Stimulated activated CD8-positive, alpha-beta memory T cell treated with anti-CD3 and anti-CD28 coated beads, Interleukin-12 subunit alpha, Interleukin-12 subunit beta, amount 100 ng/mL, for 1 hour (primary cell): ENCODE measurements at places on chromosomes 2 and 18.

DNA sequence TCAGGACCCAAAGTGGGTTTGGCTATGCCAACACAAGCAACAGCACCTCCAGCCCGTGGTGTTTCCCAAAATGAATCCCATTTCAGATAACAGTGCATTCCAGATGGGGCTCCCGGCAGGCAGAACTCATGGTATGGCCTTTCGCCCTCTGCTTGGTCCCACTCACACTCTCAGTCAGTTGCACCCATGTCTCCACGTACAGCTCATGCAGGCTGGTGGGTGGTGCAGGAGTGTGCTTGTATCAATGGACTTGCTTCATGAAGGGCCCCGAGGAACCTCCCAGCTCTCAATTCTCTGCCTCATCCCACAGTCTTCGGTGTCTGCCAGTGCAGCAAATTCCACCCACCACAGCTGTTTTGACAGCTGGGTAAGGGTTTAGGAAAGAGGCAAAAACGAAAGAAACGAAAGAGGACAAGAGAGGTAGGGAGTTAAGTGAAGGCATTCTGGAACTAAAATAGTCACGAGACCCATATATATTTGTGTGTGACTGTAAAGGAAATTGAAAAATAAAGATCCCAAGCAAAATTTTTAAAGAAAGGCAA is 278.1 kb downstream of the DCDC2C start:
- no peak for DNase-seq

GRCh38 chr18:75070625-75071483 is 138.1 kb downstream of the PTGR3 start:
- DNase-seq = peak; percentile 51

GRCh38 chr2:9641641-9642040 is 10.8 kb upstream of the YWHAQ start:
- no peak for DNase-seq

DNA sequence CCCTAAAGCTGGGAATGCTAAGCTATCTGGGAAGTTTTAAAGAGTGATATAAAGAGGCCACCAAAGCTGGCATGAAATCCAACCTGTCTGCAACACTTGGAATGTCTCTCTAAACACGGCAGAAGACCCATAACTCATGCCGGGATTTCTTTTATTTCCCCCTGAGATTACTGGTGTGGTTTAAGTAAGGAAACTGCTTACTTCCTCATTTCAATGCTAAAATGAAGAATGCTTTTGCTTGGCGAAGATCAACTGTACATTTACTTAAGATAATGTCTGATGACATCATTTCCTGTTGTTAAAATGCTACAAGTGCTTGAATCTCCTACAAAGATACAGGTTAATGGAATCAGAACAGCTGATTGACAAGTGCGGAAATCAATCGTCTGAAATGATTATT is 353.8 kb upstream of the SALL3 start:
- no peak for DNase-seq

- no peak for DNase-seq
These were observed 1612.7 kb upstream of the SLC39A10 start for GRCh38 chr2:194044321-194044720.

DNA sequence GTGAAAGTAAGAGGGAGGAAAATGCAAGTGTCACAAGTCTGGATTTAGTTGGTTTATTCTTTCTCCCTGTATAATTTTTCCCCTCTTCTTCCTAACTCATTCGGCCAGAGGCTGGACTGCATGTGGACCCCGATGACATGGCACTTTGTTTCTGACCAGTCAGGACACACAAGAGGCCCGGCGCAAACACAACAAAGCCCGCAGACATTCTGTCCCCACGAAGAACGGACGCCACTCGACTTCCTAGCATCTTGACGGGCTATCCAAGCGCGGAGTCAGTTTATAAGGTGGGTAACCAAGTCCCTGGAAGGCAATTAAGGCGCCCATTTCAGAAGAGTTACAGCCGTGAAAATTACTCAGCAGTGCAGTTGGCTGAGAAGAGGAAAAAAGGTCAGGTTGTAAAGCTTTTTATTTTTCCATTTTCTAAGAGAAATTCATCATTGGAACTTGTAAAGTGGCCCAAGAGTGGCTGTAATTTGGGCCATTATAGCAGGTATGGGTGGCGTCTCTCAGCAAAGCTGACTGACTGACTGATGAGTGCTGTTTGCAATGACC is at the start of gene TPO:
TPO (plus strand) TSS at position 308 of the 555 bp plus-strand sequence. CDS start 946 bp downstream, outside the sequence.
- no peak for DNase-seq

DNA sequence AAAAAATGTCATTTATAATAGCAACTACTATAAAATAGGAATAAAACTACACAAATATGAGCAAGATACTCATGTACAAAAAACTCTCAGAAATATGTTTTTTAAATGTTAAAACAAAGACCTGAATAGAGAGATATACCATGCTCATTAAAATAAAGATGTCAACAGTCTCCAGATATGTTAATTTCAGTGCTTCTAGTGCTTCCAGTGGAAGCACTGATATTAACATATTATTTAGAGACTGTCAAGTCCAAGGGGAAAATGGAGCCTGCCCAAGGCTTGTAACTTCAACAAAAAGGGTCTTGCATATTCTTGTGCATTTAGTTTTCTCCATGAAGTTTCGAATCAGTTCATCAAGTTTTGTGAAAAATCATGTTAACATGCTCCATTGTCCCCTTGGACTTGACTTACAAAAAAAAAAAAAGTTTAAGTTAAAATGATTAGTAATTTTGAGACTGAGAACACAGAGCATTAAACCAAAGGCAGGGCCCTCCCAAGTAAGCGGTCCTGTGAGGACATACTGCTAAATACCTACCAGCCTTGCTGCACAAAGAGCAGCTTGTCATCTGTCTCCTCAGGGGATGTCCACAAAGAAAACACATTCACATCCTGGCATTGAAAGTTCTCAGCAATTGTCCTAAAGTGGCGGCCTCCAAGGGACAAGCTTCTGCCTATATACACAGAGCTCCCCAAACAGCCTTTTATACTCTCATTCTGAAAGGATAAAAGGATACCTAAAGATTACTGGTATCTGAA is 501.9 kb upstream of the CHAC2 start:
- no peak for DNase-seq

GRCh38 chr18:70840649-70841048 is 551.8 kb downstream of the SOCS6 start:
- no peak for DNase-seq

GRCh38 chr18:50065527-50065926 is 129.4 kb downstream of the MYO5B start:
- DNase-seq = no peak

- DNase-seq = no peak
These were observed 43.1 kb upstream of the IL1R2 start for GRCh38 chr2:101948625-101949155.

DNA sequence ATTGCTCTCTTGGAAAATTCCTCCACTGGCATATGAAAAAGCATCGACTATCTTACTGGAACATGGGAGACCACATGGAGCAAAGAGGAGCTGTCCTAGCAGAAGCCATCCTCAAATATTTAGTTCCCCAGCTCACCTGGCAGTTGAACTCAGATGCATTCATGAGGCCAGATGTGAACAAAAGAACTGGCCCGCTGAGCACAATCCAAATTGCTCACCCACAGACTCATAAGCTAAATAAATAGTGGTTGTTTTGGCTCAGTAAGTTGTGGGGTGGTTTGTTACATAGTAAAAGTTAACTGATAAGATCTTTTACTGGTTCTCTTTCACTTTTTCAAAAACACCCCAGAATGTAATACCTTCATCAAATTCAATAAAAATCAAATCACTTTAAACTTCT is 108.6 kb upstream of the CWC22 start:
- DNase-seq = no peak

DNA sequence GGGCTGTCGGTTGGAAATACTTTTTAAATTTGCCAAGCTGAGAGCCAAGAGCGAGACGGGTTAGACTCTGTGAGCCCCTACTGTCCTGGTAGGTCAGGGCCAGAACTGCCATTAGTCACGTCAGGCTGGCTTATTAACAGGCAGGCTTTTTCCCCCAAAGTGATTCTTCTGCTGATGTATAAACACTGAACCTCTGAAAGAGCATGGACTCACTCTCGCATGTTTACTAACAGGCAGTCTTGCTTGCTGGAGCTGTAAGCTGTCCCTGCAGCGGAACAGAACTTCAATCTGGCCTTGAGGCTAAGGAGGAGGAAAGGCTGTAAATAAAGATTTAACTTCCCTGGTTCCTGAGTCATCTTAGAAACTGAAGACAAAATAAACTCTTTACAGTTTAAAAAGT is 288.4 kb downstream of the PIEZO2 start:
- no peak for DNase-seq

- DNase-seq = no peak
These were observed 31.6 kb downstream of the MBD2 start for GRCh38 chr18:54192900-54193299.

GRCh38 chr2:164737612-164738081 is 104.0 kb downstream of the COBLL1 start:
- no peak for DNase-seq

DNA sequence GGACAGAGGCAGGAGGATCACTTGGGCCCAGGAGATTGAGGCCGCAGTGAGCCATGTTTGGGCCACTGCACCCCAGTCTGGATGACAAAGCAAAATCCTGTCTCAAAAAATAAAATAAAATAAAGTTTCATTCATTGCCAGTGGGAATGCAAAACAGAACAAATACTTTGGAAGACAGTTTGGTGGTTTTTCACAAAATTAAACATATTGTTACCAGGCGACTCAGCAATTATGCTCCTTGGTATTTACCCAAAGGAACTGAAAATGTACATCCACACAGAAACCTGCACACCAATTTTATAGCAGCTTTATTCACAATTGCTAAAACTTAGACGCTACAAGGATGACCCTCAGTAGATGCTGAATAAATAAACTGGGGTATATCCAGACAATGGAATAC is 35.8 kb downstream of the FOSL2 start:
- DNase-seq = no peak

GRCh38 chr2:223735659-223736244 is 101.6 kb downstream of the AP1S3 start:
- no peak for DNase-seq

GRCh38 chr18:3248658-3249359 is 1.2 kb downstream of the MYL12A start:
- DNase-seq = no peak

DNA sequence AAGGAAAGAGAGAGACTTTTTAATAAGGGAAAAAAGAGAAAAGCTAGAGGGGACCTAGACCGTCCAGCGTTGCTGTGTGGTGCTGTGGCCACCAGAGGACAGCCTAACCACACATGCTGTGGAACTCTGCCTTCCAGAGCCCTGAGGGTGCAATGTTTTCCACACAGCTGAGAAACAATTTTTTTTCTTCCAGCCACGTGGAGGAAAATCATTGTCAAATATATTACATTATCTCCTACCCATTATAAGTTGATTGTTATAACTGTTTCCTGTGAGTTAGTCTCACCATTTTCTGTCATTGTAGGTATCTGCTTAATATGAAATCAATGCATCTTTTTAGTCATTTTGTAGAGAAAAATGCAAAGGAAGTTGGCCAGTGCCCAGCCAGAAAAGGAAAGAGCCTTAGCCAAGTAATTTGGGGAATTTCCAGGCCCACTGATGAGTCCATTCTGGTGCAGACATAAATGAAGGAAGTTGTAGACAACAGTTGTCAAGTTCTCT is 5.9 kb upstream of the MRPL19 start:
- peak; percentile 31 for DNase-seq

GRCh38 chr2:221533299-221533698 is 38.8 kb downstream of the EPHA4 start:
- no peak for DNase-seq

DNA sequence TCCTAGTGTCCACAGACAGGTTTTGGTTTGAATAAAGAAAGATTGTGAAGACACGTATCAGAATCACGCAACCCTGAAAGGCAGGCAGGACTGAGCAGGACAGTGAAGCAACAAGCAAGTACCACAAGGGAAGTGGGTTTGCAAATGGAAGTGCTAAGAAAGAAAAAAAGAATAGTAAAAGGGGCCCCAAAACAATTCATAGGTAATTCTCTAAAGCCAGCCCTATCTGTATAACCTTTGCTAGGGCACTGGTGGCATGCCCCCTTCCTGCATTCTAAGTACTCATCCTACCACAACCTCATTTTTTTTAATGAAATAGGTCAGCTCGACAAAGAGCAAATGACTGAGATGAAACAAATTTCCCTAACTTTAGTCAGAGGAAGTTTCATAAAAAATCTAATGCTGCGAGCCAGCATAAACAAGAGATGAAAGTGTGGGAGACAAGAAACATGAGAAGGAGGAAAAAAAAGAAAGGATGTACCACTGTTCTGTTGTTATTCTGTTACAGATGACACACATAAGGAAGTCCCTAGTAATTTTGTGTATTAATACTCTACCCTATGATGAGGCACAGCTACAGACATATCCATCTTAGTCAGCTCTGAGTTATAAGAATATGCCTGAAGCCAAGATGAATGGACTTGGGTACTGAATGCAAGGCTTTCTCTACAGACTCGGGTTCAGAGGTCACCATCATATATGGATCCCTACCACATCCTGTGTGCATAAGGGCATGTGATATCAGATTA is 32.2 kb downstream of the IKZF2 start:
- DNase-seq = no peak

- DNase-seq = no peak
These were observed 25.1 kb downstream of the BMP10 start for GRCh38 chr2:68846091-68846490.

GRCh38 chr2:204452464-204453023 is 92.7 kb upstream of the PARD3B start:
- no peak for DNase-seq

- DNase-seq = no peak
These were observed 76.6 kb upstream of the BZW1 start for GRCh38 chr2:200735061-200735460.

DNA sequence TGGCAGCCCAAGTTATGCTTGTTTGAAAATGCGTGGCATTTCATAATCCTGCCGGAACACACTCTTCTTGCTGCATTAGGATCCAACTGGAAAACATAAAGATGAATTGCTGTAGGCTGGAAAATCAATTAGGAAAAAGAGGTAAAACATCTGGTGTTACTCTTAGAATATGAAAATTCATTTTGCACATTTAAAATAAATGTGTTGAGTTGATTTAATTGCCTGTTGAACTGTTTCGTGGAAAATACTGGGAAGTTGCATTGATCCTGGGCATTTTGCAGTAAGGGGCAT is 4.1 kb downstream of the RHOB start:
- DNase-seq = no peak

DNA sequence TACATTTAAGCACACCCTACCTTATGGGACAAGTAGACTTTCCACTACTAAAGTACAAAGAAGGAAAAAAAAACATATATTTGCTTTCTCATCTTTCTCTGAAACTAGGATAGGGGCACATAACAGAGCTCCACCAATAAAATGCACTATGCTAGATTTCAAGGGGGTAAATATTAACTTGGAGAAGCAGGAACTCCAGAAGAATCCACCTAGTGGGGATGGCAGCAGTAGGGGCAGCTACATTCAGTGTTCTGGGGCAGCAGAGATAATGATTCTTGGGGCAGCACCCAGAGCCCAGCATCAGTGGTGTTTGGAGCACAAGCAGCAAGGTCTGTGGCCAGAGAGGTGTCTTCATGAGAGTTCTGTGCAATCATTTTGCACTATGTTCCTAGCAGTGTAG is 64.7 kb downstream of the DTNB start:
- DNase-seq = no peak

DNA sequence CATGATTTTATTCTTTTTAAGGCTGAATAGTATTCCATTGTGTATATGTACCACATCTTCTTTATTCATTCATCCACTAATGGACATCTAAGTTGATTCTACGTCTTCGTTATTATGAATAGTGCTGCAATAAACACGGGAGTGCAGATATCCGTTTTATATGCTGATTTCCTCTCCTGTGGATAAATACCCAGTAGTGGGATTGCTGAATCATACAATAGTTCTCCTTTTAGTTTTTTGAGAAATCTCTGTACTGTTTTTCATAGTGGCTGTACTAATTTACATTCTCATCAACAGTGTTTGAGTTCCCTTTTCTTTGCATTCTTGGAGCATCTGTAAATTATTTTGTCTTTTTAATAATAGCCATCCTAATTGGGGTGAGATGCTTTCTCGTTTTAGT is 114.5 kb downstream of the RGPD3 start:
- no peak for DNase-seq
